Effector CD8-positive, alpha-beta T cell (primary cell): ENCODE measurements at places on chromosomes 7 and 10.

GRCh38 chr10:33398796-33399195 lies 64.3 kb upstream of the NRP1 start:
- no peak for DNase-seq

DNA sequence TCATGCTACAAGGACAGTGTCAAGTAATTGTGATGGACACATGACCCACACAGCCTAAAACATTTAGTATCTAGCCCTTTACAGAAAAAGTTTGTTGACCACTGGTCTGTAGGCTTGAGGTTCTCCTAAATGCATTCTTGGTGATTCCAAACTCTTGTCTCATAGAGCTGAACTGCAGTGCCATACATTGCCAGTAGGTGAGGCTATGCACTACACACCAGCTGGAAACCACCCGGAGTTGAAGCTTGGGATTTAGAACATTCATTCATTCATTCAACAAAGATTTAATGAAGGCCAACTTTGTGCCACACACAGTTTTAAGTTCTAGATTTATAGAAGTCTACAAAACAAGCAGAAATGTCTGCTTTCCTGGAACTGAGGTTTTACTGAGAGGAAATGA lies 77.3 kb upstream of the TCF7L2 start:
- DNase-seq: no peak

DNA sequence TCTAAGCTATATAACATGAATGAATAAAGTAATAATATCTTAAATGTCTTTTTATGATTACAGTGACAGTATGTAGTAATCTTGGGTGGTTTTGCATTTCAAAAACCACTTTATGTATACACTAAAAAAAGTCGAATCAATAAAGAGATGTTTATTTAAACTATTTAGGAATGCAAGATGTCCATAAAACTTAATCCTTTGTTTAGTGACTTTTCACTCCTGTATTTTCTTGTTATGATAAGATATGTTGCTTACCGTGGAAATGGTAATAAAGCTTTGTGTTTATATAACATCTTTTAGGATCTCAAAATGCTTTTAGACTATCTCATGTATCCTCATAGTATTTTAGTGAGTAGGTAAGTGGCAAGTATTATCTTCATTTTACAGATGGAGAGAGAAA lies 48.5 kb downstream of the SP4 start:
- DNase-seq: no peak

GRCh38 chr7:507623-508300 lies 11.9 kb downstream of the PDGFA start:
- no peak for DNase-seq

DNA sequence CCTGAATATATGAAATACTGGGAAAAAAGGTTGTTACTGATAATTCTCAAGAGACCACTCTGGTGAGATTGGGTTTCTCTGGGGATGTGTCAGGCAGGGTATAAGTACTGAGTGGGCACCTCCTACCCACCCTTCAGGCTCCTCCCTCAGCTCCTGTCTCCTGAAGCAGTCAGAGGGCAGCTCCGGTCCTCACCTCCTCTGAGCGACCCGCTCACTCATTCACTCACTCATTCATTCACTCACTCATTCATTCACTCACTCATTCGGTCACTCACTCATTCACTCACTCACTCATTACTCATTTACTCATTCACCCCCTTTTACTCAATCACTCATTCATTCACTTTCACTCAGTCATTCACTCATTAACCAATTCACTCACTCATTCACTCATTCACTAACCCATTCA lies 6.9 kb upstream of the PFKP start:
- no peak for DNase-seq
